ENCODE measurements at places on chromosomes 13 and 19.

DNA sequence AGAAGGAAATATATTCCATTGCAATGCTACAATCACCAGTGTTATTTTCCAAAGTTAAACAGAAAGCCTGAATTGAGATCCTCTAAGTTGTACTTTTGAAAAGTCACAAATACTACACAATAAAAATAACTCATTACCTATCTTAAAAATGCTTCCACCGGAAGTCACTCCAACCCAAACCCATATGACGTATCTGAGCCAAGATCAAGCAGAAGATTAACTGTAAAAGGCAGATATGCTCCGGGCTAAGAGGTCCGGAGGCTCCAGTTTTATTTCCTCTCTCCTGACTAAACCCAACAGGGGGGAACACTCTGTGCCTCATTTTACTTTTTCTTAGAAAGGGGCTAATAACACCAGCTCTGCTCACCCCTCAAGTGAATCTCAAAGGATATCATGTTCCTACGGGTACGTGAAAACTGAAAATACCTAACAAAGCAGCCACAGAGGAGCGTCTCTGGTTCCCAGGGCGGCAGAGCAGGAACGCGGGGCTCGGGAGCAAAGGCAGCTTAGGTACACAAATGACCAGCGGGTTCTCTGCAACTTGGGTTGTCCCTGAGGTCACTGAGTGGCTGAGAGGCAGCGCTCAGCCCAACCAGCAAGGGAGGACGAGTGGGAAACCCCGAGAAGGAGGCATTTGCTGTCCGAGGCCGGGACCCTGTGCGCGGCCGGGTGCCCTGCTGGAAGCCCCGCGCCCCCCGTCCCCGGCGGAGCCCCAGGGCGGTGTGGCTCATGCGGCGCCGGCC lies 750 bp downstream of the RAB20 start:
- peak; percentile 44 for DNase-seq

GRCh38 chr19:55590617-55591016 lies 8.7 kb downstream of the FIZ1 start:
- DNase-seq, result no peak

DNA sequence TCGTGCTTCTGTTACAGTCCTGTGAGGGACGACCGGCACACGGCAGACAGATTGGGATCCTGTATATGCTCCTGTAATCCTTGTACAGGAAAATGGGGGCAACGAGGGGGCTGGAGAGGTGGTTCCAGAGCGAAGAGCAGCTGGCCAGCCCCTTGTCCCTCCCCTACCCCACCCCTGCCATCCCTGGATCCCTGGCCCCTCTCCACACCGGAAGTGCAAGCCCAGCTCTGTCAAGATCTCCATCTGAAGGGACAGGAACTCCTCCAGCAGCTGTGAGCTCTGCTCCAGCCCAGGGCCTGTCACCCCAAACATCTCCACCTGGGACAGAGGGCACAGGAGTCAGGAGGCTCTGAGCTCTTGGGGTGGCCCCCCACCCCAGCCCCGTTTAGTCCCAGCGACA lies 5.5 kb upstream of the CCER2 start:
- no peak for DNase-seq

DNA sequence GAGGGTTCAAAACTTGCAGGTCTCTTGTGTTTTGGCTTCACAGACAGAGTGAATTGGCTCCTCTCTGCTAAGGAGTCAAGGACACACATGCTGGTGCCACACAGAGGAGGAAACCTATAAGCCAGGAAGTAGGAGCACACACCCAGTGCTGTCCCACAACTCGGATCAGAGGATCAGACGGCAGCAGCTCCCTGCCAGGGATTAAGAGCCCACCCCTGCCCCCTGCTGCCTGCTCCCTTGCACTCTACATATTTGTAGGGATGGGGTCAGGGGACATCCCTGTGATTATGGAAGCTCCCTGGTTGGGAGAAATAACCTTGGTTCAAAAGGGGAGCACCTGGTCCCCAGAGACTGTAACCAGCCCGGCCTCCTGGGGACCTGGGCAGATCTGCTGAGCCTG lies 77.5 kb upstream of the CLDN10 start:
- DNase-seq, result no peak

DNA sequence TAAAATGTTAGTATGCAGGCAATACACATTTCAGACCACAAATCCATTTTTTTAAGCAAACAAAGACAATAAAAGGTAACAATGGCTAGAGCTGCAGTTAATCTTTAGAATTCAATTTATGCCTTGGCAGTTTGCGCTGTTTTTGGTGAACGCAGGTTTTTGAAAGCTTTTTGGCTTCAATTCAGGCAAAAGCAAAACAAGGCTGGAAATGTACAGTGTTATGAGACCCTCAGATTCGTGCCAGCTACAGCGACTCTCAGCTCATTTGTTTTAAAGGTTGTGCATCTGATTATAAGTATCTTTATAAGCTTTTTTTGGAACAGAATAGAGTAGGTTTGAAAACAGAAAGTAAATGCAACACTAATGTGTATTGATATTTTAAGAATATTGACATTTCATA lies 63.6 kb upstream of the SOX1 start:
- no peak for DNase-seq

- no peak for DNase-seq
These were observed 11.7 kb downstream of the HIF3A start for GRCh38 chr19:46308510-46308909.

- peak; percentile 10 for DNase-seq
These were observed 54.4 kb upstream of the ZNF835 start for GRCh38 chr19:56725829-56726424.

GRCh38 chr19:37896180-37896579 lies 10.2 kb downstream of the WDR87 start:
- no peak for DNase-seq

GRCh38 chr13:79673310-79673992 lies 192.5 kb downstream of the NDFIP2 start:
- DNase-seq, result no peak

GRCh38 chr19:49129238-49129583 lies 9.9 kb downstream of the PPFIA3 start:
- peak; percentile 46 for DNase-seq

DNA sequence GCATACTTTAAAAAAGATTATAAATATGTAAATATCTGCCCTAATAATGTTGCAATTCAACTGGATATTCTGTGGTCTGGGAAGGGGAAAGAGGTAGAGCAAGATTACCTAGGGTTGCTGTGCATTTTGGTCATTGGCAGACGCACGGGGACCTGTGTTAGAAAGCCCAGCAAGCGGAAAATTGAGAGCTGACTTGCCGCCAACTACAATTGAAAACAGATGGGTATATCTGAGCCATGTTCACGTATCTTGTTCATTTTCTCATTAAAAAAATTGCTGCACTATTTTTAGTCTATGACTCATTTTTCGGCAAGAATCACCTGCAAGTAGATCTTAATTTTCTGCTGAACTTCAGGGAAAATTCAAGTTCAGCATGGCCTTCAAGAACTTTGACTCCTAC lies 308.5 kb upstream of the TMTC4 start:
- no peak for DNase-seq

DNA sequence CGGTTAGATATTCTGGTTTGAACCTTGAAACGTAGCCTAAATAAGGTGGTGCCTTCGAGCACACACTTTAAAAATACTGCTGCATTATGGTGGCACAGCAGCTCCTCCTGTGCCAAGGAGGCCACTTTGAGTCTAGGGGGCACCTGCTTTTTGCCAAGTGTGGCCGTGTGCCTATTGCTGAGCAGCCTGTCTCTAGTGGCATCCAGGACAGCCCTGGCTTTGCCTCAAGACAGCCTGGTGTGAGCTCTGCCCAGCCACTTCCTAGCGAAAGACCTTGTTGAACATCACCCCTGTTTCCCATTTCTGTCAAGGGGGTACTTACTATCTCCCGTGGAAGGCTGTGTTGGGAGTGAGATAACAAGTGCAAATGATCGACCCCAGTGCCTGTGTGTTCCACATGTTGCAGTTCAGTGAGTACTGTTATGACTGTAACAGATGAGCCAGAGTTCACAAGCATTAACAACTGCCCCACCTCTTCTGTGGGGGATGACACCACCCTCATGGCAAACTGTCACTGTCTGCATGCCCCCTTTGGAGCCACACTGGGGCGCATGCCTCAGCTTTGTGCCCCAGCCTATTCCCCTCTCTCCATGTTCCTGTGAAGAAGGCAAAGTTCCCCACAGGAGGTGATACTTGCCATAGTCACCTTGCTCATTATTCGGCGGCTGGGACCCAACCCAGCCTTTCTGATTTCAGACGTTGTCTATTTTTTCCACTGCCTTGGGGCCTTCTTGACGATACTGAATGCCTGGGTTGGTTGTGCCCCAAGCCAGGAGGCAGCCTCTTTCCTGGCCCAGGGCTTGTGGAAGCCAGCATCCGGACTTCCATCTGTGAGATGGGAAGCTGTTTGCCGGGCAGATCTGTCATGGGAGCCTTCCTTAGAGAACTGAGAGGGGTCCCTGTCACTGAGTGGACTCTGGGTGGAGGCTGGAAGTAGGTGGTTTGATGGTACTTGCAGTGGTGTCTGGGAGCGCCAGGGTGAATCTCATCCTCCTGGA lies 5.4 kb downstream of the GATAD2A start:
- DNase-seq, result no peak

- no peak for DNase-seq
These were observed 64.8 kb upstream of the KCTD15 start for GRCh38 chr19:33731881-33732280.

DNA sequence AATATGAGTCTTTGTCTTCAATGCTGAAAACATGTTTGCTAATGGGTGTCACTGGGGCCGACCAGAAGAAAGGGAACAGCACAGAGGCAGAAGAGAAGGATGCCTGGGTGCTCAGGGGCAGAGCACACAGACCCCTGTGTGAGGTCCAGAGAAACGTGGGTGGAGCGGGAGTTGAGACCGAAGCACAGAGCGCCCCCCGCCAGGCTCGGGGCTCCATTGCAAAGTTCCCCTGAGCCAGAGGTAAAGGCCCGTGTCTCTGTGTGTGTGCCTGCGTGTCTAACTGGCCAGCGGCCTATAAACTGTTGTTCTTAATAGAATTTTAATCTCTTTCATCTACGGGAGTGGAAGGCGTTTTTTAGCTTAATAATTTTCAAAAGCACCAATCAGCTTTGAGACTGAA lies 343.1 kb downstream of the TEX29 start:
- no peak for DNase-seq

DNA sequence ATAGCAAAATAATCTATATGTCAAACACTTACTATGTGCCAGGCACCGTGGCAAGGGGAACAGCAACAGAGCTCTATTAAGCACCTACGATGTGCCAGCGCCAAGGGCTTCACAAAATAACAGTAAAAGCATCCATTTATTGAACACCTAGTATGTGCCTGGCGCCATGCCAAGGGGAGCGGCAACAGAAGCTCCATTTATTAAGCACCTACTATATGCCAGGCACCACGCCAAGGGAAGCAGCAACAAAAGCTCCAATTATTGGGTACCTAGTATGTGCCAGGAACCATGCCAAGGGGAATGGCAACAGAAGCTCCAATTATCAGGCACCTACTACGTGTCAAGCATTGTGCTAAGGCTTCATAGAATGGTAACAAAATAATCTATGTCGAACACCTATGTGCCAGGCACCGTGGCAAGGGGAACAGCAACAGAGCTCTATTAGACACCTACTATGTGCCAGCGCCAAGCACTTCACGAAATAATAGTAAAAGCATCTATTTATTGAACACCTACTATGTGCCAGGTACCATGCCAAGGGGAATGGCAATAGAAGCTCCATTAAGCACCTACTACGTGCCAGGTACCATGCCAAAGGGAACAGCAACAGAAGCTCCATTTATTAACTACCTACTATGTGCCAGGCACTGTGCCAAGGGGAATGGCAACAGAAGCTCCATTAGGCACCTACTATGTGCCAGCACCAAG lies 107.7 kb downstream of the PTPRS start:
- no peak for DNase-seq

GRCh38 chr19:54338521-54338920 lies 441 bp downstream of the LILRA4 start:
- no peak for DNase-seq

GRCh38 chr13:98054301-98054700 lies 88.6 kb upstream of the FARP1 start:
- DNase-seq, result no peak

DNA sequence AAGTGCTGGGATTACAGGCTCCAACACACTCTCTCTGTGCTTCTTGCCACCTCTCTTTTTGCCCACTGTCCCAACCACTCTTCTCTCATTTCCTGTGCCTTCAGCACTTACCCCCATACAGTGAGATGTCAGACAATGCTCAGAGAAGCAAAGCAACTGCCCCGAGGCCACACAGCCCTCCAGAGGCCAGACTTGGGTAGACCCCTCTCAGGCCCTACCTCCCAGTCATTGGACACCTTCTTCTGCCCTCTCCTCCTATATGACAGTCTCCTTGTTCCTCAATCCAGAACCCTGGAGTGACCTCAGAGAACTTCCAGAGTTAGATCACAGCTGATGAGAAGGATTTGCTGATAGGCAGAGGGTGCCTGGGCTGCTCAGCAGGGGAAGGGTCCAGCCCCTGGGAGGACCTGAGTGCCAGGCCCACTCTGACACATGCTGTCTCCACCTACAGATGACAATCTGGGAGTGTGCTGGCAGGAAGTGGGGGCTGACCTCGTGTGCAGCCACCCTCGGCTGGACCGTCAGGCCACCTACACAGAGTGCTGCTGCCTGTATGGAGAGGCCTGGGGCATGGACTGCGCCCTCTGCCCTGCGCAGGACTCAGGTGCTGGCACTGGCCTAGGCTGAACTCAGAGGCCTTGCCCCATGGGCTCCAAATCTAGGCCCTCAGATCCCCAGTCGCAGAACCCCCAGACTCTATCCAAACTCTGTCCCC lies 24.4 kb downstream of the LTBP4 start:
- DNase-seq, result no peak

DNA sequence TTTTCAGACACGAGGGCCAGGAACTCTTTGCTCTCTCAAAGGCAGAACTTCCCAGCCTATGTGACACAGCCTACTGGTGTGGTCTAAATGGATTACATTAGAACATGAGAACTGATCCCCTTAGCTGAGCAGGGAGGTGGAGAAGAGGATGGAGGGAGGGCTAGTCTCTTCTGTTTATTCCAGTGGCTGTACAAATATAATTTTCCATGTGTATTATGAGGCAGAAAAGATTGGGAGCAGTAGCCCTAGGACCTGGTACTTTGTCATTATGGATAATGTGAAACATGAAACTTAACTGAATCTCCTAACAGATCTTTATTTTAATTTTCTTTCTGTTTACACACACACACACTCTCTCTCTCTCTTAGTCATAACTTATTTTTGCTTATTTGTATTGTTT lies 82.1 kb downstream of the WDFY2 start:
- DNase-seq, result peak; percentile 45

- peak; percentile 65 for DNase-seq
These were observed 279.8 kb downstream of the DNAJC15 start for GRCh38 chr13:43303033-43303729.

- no peak for DNase-seq
These were observed 616 bp downstream of the CDX2 start for GRCh38 chr13:27968316-27969081.

DNA sequence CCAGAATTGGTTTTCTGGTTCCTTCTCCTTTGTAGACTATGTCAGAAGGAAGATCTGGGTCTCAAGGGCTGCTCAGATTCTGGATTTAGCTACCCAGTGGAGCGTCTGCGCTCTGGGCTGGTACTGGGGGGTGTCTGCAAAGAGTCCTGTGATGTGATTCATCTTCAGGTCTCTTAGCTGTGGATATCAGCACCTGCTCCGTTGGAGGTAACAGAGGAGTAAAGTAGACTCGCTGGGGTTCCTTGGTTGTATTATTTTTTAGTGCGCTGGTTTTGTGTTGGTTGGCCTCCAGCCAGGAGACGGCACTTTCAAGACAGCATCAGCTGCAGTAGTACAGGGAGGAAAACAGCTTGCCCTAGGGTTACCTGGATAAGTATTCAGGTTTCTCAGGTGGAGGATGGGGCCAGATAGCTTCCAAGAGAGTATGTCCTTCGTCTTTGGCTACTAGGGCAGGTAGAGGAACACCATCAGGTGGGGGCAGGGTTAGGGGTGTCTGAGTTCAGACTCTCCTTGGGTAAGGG lies 10.4 kb upstream of the KLK15 start:
- DNase-seq, result no peak

GRCh38 chr13:82010780-82011179 lies 1669.9 kb upstream of the SPRY2 start:
- DNase-seq, result peak; percentile 10
